ENCODE measurements at places on chromosomes 11 and 22.

DNA sequence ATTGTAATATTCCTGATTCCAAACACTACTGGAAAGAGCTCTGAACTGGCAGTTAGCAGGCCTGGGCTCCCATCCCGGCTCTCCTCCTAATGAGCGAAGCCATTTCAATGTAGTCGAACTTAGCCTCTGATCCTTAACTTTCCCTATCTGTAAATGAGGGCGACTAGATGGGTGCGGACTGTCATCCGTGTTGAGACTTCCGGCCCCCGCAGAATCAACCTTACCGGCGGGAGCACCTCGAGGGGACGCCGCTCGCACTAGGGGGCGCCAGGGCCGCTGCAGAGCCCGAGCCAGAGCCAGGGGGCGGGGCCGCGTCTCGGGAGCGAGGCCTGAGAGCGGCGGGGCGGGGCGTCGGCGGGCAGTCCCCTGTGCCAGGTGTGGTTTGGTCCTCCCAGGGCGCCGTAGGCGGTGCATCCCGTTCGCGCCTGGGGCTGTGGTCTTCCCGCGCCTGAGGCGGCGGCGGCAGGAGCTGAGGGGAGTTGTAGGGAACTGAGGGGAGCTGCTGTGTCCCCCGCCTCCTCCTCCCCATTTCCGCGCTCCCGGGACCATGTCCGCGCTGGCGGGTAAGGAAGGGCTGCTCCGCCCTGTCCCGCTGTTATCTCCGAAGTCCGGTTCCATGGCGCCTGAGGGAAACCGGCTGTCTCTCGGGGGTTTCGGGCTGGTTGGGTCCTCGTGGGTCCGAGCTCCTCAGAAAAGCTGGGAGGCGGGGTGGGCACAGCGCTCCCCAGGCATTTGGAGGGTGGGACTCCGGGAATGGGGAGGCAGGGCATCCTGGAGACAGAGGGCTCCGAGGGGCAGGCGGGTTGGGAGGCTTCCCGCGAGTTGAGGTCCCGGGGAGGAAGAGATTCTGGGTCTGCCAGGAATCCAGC lies at the start of gene LIMK2:
Gene LIMK2 (plus strand): TSS at position 437 of the 869 bp plus-strand sequence. CDS start 111 bp downstream, at position 548.
- DNase-seq = peak; percentile 91

GRCh38 chr11:11966826-11967668 lies 41.4 kb downstream of the DKK3 start:
- peak; percentile 50 for DNase-seq

DNA sequence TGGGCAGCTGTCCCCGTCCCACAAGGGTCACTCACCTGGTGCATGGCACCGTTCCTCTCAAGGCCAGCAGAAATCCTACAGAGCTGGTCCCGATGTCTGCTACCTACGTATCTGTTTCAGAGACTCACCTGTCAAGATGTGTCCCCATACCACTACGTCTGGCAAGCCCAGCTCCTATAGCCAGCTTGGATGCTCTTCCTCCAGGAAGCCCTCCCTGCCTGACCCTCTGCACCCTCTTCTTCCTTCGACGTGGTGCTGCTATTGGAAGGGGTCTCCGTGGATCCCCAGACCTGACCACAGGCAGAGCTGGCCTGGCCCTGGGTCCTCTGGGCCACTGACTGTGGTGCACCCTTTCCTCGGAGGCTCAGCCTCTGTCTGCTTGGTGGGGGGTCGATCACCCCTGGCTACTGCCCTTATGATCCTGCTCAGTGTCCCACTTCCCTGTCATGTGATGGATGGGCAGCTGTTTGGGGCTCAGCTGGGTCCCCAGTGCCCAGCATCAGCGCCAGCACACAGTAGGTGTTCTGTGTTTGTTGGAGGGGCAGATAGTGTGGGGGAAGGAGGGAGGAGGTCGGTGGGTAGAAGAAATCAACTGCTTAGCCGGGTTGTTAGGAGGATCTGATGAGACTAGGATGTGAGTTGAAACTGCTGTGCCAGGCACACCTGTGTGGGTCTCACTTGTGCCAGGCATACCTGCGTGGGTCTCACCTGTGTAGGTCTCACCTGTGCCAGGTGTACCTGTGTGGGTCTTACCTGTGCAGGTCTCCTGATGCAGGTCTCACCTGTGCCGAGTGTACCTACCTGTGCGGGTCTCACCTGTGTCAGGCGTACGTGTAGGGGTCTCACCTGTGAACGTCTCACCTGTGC lies 21.7 kb upstream of the ARHGAP8 start:
- DNase-seq = no peak

DNA sequence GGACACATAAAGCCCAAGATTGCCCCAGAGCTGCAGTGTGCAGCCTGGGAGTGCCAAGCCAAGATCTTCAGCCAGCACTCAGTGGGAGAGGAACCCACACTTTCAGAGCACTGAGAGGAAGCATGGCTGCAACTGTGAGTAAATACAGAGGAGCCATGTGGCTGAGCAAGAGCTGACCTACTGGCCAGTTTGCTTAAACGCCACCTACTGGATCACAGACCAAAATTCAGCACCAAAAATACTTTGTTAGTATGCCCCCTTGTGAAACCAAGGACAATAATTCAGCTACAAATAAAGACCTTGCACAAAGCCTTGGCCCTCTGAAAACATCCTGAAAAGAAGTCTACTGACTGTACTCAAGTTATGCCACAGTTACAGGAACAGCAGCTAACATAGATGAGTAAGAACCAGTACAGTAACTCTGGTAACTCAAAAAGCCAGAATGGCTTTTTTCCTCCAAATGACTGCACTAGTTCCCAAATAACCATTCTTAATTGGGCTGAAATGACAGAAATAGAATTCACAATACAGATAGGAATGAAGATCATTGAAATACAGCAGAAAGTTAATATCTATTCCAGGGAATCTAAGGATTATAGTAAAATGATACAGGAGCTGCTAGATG lies 10.1 kb upstream of the OR4A15 start:
- DNase-seq = no peak

- no peak for DNase-seq
Measured at GRCh38 chr11:114447444-114447843, 8.2 kb downstream of the REXO2 start.

DNA sequence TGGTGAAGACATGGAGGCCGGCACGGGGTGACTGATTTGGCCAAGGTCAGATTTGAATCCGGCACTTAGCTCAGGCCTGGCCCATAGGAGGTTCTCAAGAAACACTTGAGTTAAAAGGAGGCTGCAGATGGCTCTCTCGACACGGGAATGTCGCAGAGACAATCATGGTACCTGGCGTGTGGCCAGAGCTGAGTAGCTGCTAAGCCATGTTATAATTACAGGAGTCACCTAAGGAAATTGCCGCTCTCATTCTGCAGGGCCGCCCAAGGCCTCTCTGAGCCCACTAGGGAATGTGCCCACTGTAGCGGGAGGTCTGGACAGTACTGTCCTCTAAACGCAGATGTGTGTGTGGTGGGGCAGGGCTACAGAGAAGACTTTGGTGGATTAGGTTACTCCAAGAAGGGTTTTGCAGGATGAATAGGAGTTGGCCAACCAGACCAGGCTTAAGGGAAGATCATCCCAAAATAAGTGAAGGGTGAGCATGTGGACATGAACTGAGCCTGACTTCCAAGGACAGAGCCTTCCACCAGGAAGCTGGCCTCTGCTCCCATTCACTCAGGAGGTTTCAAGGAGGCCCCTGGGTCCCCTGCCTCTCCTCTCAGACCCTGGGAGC lies 19.3 kb upstream of the PRR5 start:
- DNase-seq = no peak

GRCh38 chr11:93849751-93850593 lies 446 bp downstream of the VSTM5 start:
- DNase-seq = peak; percentile 26

DNA sequence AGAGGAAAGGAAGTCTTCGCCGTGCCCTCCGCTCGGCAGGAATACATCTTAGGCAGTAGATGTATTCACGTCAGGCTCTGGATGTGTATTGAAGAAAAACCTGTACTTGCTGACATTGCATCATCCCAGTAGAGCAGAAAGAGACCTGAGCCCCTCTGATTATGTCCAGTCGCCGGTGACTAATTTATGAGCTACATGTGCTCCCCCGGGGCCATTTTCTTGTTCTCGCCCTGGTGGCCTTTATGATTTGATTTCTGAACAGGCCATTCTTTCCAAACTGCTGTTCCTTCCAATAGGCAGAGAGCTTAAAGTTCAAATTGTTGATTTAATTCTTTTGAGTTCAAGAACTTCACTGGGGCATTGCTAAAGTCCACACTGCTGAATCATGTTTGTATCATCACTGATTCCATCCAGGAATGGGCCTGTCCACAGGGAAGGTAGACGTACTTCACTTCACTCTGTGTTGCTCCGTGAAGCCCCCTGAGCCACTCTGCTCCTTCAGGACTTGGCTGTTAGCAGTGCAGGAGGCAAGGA lies 137.3 kb upstream of the RASSF10 start:
- no peak for DNase-seq

DNA sequence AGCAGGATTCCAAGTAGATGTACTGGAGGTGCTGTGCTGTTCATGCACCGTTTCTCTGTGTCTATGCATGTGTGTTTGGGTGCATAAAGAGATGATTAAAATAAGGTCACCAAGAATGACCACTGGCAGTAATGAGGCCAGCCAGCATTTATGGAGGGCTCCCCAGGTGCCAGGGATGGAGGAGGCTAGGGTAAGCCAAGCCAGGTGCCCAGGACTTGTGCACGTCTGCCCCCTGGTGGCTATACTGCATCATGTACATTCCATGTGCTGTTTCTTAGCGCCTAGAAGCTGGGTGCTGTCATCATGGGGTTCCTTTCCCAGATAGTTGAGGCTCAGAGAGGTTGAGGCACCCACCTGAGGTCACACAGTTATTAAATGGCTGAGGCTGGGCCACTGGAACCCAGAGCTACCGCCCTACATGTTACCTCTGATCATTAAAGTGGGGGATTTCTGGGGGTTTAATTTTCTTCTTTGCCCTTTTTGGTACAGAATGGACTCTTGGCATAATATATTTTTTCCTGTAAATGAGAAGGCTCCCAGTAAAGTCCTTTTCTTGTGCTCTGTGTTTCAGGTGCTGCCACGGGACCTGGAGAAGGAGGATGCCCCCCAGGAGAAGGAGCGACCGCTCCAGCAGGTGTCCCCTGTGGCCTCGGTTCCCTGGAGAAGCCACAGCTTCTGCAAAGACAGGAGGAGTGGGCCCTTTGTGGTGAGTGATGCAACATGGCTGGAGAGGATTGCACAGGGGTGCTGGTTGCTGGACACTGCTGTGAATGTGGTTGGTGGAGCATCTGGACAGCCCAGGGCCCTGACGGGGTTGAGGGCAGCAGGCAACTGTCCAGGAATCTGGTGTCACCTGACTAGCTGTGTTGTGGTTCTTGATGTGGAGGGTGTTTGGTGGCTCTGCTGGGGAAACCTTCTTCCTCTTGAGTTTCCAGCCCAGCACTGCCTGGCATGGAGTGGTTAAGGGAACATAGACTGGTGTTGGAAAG lies 96.4 kb downstream of the KIAA1671 start:
- DNase-seq = peak; percentile 58

- no peak for DNase-seq
Measured at GRCh38 chr11:61926235-61926634, 8.9 kb upstream of the RAB3IL1 start.

- no peak for DNase-seq
Measured at GRCh38 chr11:125075242-125075625, 12.1 kb downstream of the SLC37A2 start.
